ENCODE measurements at places on chromosomes 4 and X.
A peak's percentile ranks its signal among the peaks of the same experiment; 100 is the strongest.

DNA sequence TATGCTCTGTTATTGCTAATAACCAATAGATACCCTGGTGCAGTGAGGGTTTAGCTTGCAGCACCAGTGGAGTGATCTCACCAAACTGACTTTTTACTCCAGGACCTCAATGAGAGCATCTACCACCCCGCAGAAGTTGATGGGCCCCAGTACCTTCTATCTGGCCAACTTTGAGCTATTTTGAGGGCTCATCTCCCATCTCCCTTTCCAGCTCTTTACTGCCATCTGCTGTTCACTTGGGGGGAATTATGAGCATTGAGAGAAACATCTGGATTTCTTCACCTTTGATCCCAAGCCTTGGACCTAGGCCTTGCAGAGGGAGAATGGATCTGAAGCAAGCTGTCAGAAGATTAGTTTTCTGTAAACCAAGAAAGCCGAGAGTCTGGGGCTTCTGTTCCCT, 143.6 kb downstream of the TMEM164 start:
- DNase-seq: no peak

DNA sequence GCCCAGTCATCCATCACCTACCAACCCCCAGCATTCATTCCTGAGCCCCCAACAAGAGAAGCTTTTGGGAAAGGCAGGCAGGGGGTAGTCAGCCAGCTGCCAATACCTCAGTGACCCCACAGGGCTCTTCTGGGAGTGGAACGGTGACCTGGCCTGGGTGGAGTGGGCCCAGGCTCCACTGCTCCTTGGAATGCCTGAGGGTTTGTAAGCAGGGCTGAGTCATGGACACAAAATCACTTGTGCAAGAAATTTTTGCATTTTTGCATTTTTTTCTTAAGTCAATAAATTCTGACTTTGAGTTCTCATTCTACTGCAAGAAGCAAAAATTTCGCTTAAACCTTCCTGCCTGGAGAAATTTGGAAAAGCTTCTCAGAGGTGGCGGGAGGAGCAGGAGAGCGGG, 18.5 kb downstream of the SORCS2 start:
- no peak for DNase-seq

DNA sequence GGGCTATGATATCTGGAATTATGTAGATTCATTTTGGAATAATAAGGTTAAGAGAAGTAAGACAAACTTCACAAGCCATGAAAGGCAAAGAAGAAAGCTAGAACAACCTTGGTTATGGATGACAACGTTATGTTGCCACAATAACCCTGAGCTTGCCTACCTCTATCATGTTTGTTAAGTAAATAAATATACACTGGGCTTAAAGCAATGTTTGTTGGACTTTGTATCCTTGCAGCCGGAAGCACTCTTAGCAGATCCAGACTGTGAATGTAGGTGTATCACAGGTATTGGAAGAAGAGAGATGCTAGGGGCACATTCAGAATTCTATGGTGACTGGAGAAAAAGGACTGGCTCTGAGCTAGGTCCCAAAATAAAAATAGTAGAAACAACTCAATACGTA, 214.4 kb downstream of the HS3ST1 start:
- no peak for DNase-seq

DNA sequence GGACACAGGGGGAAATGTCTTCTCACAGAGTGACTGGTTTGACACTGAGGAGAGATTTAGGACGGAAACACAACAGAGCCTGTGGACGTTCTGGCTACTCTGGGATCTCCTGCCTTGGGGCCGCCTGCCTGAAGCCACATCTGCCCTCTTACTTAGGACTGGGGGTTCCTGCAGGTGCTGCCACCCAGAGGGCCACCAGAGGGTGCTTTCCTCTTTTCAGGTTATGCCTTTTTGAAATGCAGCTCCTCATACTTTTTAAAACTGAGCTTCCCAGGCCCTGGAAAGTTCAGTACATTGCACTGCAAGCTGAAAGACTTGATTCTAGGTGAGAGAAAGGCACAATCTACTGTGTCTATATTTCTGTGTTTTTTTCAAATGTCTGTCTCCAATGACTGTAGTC, 92.2 kb upstream of the PGRMC2 start:
- no peak for DNase-seq

- DNase-seq: peak; percentile 20
These were observed 733 bp downstream of the CCNA2 start for GRCh38 chr4:121822796-121823504.

All from T47D (cell line).